ENCODE measurements at places on chromosomes 1 and 21.

DNA sequence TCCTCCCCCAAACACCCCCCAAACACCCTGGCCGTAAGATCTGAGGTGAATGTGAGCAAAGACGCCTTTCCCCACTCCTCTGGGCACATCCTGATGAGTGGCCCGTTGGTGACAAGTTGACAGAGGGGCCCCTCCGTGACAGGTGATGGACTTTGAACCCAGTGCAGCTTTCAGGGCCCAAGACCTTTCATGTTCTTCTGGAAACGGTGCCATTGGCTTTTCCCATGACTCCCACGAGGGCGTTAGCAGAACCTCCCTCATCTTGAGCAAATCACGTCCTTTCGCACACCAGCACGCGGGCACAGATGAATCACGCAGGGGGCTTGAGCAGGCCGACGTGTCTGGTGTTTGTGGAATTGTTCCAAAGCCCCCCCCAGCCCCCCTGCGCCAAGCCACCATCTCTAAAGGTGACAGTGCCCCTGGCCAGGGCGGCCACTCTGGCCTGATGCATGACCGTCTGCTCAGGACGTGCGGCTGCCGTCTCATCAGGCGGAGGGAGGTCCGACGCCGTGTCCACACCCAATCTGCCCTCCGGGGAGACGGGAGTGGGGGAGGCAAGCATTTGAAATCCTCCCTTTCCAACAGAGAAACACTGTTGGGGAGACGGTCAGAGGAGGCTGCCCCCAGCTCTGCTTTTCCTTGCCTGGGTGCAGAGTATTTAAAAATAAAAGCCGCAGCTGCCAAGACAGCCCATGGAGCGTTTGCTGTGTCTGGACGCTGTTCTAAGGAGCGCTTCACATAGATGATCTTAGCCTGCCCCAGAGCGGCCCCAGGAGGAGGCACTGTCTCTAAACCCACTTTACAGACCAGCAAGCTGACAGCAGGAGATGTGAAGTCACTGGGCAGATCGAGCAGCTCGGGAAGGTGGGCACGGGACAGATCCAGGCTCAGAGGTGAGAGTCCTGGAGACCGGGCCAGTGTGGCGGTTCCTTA is 98.3 kb upstream of the ARHGEF16 start:
- no peak for DNase-seq

GRCh38 chr1:231887866-231888265 is 261.3 kb downstream of the DISC1 start:
- DNase-seq, result no peak

DNA sequence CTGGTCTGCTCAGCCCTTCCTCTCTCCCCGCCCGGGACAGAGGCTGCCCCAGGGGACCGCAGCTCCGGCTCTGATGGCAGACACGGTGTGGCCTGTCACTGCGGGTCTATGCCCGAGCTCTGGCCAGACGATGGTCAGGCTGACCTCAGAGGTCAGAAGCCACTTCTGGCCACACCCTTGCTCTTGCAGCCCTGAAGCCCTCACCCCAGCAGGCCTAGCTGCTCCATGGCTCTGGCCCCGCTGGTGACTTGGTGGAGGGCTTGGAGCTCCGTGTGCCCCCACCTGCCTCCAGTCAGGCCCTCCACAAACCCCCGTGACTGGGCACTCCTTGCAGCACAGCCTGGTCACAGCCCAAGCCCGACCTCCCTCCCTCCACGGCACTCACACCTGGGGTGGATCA is 47.6 kb downstream of the PRDM16 start:
- no peak for DNase-seq

DNA sequence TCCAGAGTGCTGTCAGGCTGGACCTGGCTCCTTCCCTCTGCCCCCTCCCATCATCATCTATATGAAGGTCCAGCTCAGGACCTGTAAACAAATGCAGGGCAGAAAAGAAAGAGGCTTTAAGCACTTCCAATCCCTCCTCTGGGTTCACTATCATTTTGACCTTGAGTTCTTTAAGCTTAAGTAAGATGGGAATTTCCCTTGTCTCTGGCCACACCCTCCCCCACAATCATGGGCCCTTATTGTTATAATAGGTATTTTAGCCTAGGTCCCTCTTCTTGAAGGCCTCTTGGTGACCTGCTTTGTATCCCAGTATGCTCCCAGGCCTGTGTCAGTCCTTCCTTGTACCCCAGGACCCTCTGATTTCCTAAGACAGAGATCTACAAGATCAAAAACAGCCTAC is 45.1 kb upstream of the EPS15 start:
- no peak for DNase-seq

DNA sequence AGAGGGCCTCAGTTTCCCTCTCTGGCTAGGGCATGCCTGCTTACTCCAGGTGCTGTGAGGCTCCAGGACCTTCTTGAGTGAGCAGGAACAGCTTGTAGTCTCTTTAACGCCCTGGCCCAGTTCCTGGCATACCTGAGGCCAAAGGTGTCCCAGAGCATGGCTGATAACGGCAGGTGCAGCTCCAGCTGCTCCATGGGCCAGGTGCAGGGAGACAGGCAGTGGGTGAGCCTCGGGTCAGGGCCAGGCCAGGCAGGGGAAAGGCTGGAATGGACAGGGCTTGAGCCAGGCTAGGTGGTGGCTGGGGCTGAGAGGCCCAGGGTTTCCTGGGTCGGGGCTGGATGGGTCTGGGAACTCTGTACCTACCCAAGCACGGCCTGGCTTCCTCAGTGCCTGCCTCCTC is 18.3 kb downstream of the EDN2 start:
- DNase-seq, result no peak

GRCh38 chr1:173527151-173527826 is 50.2 kb downstream of the PRDX6 start:
- no peak for DNase-seq

DNA sequence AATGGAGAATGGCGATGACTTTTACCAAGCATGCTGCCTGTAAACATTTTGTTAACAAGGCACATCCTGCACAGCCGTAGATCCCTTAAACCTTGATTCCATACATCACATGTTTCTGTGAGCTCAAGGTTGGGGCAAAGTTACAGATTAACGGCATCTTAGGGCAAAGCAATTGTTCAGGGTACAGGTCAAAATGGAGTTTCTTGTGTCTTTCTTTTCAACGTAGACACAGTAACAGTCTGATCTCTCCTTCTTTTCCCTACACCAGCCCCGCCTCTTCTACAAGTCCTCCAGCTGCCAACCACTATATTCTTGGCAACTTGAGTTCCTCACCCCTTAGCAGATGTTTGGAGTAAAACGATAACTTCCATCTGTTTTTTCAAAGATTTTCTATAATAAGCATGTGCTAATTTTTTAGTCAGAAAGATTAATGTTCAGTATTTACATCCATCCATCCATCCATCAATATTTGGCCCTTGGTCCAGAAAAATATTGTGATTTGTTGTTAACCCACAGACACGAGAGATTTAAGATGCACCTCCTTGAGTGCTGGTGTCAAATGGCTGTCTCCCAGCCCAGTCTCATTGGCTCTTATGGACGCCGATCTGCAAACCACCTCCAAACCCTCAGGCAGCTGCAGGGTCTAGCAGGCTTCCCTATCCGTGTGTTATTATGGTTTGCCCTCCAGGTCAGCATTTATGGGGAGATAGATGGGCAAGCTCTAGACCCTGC is 3.8 kb downstream of the DNALI1 start:
- no peak for DNase-seq

DNA sequence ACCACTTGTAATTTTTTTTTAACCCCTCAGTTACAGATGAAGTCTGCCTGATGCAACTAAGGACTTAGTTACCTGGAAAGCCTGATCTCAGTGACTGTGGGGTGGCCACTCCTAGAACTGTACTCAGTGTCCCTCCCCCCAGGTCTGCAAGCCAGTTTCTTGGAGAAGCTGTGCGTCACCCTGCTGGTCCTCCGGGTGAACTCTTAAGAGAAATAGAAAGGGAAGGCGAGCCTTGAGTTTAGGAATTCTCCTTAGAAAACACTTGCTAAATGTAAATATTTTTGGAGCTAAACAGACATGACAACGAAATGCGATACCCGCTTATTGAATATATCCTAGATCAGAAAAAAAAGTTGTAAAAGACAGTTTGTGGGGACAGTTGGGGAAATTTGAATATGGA is 730 bp downstream of the SLC16A4 start:
- no peak for DNase-seq

- no peak for DNase-seq
Observed at GRCh38 chr1:3799976-3800685, 3.8 kb upstream of the LRRC47 start.

GRCh38 chr1:171644805-171645483 is 7.5 kb downstream of the MYOC start:
- DNase-seq, result peak; percentile 18

DNA sequence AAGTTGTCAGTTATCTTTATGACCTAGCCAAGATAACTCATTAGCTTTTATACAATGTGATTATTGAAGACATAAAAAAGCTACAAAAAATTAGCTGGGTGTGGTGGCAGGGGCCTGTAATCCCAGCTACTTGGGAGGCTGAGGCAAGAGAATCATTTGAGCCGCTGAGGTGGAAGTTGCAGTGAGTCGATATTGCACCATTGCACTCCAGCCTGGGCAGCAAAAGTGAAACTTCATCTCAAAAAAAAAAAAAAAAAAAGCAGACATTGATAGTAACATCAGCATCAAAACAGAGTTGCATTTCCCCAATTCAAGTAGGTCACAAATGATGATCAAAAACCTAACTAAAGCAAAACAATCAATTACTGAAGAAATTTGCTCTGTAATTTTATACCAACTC is 191.4 kb downstream of the PTGER3 start:
- DNase-seq, result no peak

DNA sequence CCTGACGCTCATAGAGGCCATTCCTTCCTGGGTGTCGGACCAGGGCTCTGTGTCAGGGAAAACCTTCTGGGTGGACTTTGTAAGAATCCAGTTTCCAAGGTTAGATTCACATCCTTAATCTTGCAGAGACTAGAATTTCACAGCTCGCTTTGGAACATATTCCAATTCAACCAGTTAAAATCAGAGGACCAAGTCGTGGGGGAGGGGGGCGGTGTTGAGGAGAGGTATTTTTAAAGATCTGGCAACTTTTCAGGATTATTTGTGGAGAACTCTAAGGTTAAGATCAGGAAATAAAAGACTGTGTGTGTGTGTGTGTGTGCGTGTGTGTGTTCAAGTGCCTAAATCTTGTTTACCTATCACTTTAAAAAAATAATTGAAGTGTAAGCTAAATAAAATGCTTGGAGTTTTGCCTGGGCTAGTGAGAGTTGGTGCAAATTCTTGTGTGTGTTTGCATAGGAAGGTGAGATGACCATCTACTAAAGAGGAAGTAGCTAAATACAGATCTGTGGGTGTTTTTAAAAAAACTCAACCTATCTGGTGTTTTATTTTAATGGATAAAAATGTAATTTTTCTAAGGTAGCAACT is 21.8 kb downstream of the TENT5C start:
- DNase-seq, result no peak

GRCh38 chr1:174110053-174110452 is 49.3 kb upstream of the RABGAP1L start:
- DNase-seq, result no peak

Data from nucleus accumbens (tissue), 56 donors.